ENCODE measurements at places on chromosomes 1 and 21. TPM values are rescaled to one million over a fixed set of nuclear protein-coding genes. Genes with fewer than 3 reads are reported as not detected.

DNA sequence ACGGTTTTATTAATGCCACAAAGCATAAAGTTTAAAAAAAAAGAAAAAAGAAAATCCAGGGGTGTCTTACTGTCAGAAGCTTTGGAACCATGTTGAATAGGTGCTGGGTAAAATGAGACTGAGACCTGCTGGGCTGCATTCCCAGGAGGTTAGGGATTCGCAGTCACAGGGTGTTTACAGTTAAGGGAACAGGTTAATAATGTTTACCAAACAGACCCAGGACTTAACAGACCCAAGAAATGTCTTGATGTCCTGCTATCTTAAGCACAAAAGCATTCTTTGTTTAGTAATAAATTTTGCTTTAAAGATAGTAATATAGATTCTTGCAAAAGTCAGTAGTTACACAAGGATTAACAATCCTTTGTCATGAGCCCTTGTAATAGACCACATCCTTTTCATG, 54.7 kb downstream of the OLFML3 start:
- no peak for DNase-seq

GRCh38 chr1:219682788-219683187, 69.9 kb upstream of the ZC3H11B start:
- DNase-seq = no peak

- DNase-seq = no peak
Observed at GRCh38 chr1:225290244-225290643, 137.6 kb downstream of the LBR start.

DNA sequence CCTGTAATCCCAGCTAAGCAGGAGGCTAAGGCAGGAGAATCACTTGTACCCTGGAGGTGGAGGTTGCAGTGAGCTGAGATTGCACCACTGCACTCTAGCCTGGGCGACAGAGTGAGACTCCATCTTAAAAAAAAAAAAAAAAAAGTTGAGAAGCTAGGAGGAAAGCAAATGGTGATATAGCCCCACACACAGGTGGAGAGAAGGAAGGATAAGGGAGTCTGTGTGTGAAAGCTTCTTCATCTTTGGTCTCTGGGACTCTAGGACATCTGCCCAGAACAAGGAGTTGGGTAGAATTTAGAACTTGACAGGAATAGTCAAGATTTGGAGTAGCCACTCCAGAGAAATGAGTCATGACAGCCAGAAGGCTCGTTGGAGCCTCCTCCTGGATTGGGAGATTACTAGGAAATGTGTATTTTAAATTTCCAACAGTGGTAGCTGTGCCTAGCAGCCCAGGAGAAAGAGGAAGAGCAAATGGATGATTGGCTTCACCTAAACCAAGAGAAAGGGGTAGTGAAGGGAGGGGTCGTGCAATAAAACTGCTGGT, 19.9 kb downstream of the NPL start:
- no peak for DNase-seq

DNA sequence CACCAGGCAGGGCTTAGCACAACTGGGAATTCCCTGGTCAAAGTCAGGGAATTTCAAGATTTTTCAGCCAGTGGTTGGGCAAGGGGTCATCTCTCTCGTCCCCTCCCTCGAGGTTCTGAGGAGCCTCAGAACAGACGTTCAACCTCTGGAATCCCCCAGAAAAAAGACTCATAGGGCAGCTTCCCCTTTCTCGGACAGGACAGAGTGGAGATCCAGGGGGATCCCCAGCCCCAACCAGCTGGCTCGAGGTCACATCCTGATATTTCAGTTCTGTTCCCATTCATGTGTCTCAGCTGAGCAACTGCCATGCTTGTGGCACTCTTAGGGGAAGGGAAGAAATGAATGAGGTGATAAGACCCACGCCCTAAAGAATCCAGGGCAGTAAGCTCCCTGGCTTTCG, 4.9 kb upstream of the LAD1 start:
- no peak for DNase-seq

Gene S100A2
- total RNA-seq = 0.76 TPM

Gene HTR6
- total RNA-seq = 0.13 TPM

Gene NLRP3
- not detected for total RNA-seq

All from dermis microvascular lymphatic vessel endothelial cell (primary cell).